ENCODE measurements at places on chromosomes 1 and 21.

DNA sequence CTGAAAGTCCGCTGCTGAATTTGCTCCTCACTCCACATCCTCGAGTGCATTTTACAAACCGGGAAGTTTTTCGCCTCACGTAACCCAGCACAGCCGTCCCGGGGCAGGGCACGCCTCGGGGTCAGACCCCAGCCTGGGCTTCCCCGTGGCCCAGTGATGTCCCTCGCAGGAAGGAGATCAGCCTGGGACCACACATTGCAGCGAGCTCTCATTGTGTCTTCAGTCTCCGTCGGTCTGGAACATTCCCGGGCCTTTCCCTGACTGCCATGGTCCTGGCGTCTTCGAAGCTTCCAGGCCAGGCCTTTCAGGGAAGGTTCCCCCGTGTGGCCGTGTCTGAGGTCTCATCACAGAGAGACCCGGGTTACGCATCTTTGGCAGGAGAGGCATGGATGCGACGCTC is 43.5 kb downstream of the MORN1 start:
- DNase-seq: no peak

DNA sequence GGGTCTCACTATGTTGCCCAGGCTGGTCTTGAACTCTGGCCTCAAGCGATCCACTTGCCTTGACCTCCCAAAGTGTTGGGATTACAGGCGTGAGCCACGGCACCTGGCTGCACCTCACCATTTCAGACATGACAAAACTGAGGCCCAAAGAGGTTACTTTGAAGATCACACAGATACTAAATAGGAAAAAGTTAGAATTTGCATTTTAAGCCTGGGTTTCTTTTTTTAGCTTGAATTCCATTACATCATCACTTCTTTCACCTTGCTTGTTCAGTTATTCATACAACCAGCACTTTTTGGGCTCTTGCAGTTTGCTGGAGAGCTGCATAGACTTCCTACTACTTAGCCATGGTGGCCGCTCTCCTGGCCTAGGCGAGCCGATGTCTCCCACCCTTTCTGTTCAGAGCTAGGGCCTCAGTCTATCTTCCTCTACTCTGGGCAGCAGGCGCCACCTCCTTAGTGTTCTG is 16.3 kb upstream of the CD2 start:
- no peak for DNase-seq

DNA sequence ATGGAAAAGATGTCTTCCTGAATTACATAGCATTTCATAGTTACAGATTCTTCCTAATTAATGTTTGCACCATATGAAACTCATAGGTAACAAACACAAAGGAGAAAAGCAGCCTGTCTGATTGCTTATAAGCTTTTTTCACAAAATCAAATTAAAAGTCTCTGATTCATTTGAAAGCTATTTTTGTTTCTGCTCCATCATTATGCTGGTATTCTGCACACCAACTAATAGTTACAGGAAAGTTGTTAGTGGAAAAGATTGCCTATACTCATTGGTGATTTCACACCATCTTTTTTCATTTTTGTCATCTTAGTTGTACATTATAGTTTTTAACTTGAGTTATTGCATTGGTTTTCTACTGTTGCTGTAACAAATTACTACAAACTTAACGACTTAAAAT is 70.0 kb downstream of the PRKAA2 start:
- DNase-seq: peak; percentile 2

GRCh38 chr1:227185291-227185690 is 133.0 kb downstream of the CDC42BPA start:
- DNase-seq: no peak

- DNase-seq: no peak
These were observed 200.9 kb downstream of the LTN1 start for GRCh38 chr21:28791595-28792282.

Data from non-pigmented ciliary epithelial cell (primary cell).